Activated CD4-positive, CD25-positive, alpha-beta regulatory T cell treated with anti-CD3 and anti-CD28 coated beads, Interleukin-2, amount 50 U/mL, for 16 hours (primary cell): ENCODE measurements at places on chromosomes 2 and 18.

DNA sequence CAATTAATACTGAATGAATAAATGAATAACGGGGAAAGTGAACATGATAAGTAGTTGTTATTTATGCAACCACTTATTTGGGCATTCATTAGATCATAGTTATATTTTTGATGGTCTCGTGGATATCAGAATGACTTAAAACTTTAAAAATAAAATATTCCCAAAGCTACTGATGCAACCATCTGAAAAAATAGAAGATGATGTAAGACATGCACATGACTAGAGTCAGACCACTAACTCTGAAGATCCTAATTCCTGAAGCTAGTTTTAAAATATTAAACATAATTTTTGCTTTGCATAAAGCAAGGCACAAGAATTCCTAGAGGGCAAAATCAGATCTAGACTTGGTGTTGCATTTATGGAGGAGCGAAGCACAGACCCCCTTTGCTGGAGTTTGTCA lies 616.1 kb downstream of the IRS1 start:
- DNase-seq, result no peak

- no peak for DNase-seq
Measured at GRCh38 chr18:36158266-36158867, 28.7 kb downstream of the ELP2 start.

- no peak for DNase-seq
Measured at GRCh38 chr18:11072632-11073031, 76.7 kb downstream of the PIEZO2 start.

DNA sequence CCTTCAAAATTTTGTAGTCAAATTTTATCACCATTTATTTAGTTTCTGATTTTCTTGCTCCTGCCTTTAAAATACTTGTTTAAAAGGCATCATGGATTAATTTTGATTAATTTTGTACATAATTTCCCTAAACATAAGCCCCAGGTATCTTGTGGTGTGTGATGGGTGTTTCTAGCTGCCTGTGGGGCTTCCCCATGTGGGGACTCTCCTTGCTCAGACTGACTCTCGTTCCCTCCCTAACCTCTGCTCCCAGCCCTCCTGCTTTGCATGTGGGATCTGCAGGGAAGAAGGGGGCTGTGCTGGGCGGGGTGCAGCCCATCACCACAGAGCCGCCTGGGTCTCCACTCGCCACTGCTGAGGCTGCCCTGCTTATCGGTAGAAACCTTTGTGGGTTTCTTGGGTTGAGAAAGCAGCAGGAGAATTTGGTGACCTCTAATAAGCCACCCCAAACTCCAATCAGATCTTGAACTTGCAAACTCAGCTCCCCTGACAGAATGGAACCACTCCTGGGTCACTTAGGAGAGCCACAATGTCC lies 72.5 kb downstream of the MRPS9 start:
- DNase-seq, result no peak
